Iris pigment epithelial cell (primary cell): ENCODE measurements at places on chromosomes 3 and 15.
A peak's percentile ranks its signal among the peaks of the same experiment; 100 is the strongest.

- no peak for DNase-seq
These were observed 23.1 kb upstream of the ANKRD28 start for GRCh38 chr3:15820911-15821310.

- DNase-seq: no peak
These were observed 250.2 kb upstream of the MME start for GRCh38 chr3:154829929-154830328.

- DNase-seq: peak; percentile 39
These were observed 65.2 kb downstream of the FNDC3B start for GRCh38 chr3:172104471-172105072.

- peak; percentile 48 for DNase-seq
These were observed 220.5 kb upstream of the ADAMTS9 start for GRCh38 chr3:64908251-64908685.

GRCh38 chr3:178194539-178194938, 341.7 kb upstream of the KCNMB2 start:
- no peak for DNase-seq

GRCh38 chr3:53181528-53181927, 20.5 kb downstream of the PRKCD start:
- DNase-seq: no peak

- no peak for DNase-seq
These were observed 388.7 kb downstream of the GRM7 start for GRCh38 chr3:7249493-7250076.

DNA sequence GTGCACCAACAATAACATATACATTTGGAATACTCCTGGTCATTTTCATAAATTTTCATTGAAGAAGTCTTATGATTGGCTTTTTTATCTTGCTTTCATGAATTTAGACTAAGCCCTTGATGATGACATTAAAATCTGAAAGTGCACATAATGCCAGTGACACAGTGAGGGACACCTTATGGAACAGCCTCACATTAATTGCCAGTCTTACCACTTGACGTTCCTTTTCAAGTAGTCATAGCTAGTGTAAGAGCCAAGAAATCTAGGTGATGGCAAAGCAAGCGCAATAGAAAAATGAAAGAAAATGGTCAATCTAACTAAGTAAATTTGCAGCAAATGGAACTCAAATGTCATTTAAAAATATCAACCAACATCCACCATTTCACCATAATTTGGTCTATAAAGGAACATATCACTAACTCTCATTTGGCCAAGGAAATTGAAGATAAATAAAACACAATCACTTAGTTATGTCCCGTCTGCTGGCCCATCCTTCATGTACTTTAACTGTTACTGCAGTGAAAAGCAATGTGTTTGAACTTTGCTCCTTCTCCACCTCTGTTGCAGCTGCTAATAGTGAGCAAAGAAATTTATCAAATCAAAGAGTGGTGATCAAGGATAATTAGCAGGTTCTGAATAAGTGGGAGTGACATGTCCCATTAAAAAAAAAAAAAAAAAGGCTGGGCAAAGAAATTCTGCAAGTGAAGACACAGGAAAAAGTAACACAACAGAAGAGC, 110.0 kb downstream of the TJP1 start:
- DNase-seq: no peak

- DNase-seq: peak; percentile 25
These were observed 32.5 kb upstream of the ZNF445 start for GRCh38 chr3:44510000-44510368.

GRCh38 chr3:27927882-27928281, 205.8 kb upstream of the EOMES start:
- DNase-seq: no peak

- DNase-seq: no peak
These were observed 12.4 kb downstream of the GNB5 start for GRCh38 chr15:52178765-52179164.

DNA sequence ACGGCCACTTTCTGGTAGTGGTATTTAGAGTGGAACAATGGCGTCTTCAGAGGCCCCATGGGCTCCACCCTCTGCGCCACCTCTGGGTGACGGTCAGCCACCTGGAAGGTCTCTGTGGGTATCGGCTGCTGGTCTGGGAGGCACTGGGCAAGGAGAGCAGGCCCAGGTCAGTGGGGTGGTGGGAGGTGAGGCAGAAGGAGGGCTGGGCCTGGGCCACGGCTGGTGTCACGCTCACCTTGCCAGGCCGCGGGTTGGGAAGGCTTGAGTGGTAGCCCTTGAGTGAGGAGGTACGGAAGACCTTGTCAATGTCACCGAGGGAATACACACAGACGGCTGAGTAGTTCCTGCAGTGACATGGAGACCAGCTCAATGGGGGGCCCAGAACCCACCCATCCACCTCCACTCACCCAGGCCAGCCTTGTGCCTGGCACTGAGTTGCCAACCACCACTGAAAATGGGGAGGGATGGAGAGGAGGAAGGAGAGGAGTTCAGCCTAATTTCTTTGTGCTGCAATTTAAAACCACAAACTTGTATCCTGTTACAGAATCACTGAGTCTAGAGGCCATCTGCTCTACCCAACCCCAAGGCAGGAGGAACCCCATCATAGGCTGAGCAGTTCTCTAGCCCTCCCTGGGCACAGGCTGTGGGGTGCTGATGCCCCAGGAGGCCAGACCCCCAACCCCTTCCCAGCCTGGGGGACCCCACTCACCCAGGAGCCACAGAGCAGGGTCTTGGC, 19.0 kb downstream of the SEMA7A start:
- no peak for DNase-seq

GRCh38 chr15:67736810-67737209, 88.5 kb upstream of the SKOR1 start:
- peak; percentile 34 for DNase-seq

DNA sequence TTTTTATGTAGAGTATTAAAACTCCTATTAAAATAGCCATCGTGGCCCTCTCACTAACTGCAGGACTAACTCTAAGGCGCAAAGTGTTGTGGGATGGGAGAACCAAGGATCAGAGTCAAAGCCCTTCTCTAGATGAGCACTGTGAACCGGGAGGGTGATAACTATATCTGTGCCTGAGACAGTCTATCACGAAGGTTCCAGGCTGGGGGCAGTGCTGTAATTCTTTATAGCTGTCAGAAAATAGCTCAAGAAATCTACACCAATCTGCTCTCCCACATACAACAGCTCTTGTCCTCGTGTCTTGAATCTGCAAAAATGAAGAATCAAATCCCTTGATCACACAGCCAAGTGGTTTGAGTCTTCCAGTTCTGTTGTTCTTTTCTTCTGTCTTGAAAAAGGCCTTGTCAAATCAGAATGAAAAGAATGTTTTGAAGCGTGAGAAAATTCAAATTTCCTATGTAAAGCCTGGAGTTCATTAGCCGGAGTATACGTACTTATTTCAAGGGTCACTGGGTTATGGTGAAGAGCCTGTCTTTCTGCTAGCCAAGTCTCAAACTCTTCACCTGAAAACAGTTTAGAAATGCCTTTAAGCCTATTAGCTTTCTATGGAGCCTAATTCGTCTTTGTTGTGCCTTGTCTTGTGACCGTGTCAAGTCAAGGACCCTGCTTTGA, 185.3 kb upstream of the NECTIN3 start:
- DNase-seq: no peak

GRCh38 chr15:63503739-63504246, 600 bp upstream of the USP3 start:
- DNase-seq: peak; percentile 92

- DNase-seq: no peak
These were observed 18.8 kb downstream of the THAP10 start for GRCh38 chr15:70873232-70874054.

- DNase-seq: no peak
These were observed 6.6 kb downstream of the FETUB start for GRCh38 chr3:186646841-186647240.

GRCh38 chr3:192237992-192238608, 489.2 kb downstream of the FGF12 start:
- DNase-seq: no peak

- DNase-seq: no peak
These were observed 73.4 kb upstream of the BNIP2 start for GRCh38 chr15:59762558-59762957.

DNA sequence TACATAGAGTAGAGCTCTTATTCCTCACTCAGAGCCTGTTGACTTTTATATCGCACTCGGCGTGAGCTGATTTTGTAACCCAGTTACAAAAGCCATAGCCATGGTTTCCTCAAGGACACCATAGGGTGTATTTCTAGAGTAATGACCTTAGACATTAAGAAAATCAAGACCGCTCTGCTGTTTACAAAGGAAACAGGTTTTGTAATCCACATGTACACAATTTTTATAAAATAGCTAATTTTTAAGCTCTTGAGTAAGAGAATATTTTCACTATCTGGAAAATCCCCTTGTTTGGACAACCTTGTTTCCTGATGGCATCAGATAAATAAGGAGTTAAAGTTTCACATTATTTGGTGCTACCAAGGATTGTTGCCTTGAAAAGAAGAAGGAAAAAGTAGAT, 104.7 kb downstream of the PGPEP1L start:
- DNase-seq: no peak

DNA sequence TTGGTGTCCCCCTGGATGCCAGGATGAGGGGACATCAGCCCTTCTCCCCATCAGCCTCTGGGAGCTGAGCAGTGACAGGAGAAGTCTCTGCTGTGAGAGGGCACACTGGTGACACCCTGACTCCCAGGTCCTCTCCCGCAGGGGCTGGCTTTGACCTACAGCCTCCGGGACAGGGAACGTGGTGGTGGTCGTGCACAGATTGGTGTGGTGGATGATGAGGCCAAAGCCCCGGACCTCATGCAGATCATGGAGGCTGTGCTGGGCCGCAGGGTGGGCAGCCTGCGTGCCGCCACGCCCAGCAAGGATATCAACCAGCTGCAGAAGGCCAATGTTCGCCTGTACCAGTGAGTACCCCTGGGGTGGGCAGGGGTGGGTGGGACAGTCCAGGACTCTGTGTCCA, 6.8 kb downstream of the VILL start:
- DNase-seq: no peak

GRCh38 chr3:30611613-30612436, 5.4 kb downstream of the TGFBR2 start:
- DNase-seq: peak; percentile 68

- no peak for DNase-seq
These were observed 2.5 kb downstream of the GOLIM4 start for GRCh38 chr3:168093229-168093628.

- DNase-seq: peak; percentile 36
These were observed 11.2 kb upstream of the LOXL1 start for GRCh38 chr15:73915082-73915481.

- DNase-seq: no peak
These were observed 87.5 kb upstream of the CBLB start for GRCh38 chr3:105956306-105956705.

DNA sequence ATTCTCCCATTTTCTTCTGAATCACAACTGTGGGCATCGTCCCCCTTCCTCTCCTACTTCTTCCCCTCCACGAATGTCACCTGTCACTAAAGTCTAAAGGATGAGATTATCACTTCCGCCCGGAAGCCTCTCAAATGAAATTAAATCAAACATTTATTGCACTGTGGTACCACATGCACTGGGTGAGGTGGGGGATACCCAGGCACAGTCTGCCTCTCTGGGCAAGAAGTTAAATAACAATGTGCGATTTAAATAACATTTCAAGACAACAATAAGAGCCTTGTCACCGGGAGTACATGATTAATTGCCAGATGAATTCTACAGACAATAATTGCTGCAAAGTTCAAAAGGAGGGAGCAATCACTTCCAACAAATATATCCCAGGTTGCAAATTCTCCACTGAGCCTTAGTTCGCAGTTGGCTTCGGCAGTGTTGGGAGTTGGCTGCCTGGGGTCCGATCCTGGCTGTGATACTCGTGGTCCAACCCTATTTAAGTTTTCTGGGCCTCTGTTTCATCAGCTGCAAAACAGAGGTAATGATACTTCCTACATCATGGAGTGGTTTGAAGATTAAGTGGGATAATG, 77.7 kb downstream of the FOXP1 start:
- no peak for DNase-seq

GRCh38 chr3:117660941-117661817, 951.6 kb downstream of the TUSC7 start:
- peak; percentile 54 for DNase-seq

- no peak for DNase-seq
These were observed 31.0 kb upstream of the FEZF2 start for GRCh38 chr3:62404321-62404720.

- no peak for DNase-seq
These were observed 24.8 kb downstream of the CACNA1D start for GRCh38 chr3:53519065-53519709.

DNA sequence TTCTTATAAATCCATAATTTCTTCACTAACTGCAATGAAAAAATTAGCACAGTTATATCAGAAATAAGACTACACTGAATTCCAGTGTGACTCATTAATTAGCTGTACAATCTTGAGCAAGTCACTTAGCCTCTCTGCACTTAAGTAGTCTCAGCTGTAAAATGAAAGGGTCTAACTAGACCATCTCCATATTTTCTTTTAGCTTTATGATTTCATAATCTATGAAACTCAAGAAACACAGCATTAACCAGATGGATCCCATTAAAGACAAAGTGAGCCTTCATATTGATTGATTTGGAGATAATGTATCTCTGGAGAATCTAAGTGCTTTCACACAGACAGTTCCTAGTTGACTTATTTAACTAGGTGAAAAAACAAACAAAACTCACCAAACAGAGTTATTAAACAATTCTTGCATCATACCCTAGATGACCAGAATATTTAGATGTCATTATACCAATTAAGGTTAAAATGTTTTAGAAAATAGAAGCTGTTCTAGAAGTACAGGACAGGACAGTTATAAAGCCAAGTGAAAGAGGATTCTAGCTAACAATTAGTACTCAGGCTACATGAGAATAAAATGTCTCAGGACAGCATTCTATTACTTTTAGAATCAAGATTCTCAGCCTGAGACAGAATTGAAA, 11.2 kb downstream of the CSNK1G1 start:
- DNase-seq: peak; percentile 27

GRCh38 chr3:19688767-19689166, 245.2 kb downstream of the EFHB start:
- no peak for DNase-seq

- no peak for DNase-seq
These were observed 474.7 kb upstream of the IL12A start for GRCh38 chr3:159513867-159514380.

DNA sequence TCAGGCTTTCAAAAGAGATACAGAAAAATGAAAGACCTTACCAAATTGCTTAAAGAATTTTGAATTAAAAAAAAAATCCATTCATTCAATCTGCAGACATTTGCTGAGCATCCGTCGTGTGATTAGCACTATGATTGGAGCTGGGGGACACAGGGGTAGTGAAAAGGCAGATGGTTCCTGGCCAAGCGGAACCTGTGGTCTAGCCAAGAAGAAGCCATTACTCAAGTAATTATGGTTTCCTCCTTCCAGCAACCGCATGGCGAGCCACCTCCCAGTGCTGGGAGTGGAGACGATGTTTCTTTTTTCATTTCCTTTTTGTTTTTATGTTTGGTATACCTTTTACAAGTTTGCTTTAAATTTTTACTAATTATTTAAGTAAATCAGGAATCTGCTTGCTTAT, 140.2 kb downstream of the CACNA2D3 start:
- no peak for DNase-seq

- no peak for DNase-seq
These were observed 181.1 kb downstream of the SOX2 start for GRCh38 chr3:181892848-181893247.

GRCh38 chr3:2826036-2826435, 284.1 kb downstream of the IL5RA start:
- DNase-seq: no peak

- DNase-seq: no peak
These were observed 228.7 kb upstream of the DPH6 start for GRCh38 chr15:35774653-35775052.
